ENCODE measurements at places on chromosomes 5 and 9.

DNA sequence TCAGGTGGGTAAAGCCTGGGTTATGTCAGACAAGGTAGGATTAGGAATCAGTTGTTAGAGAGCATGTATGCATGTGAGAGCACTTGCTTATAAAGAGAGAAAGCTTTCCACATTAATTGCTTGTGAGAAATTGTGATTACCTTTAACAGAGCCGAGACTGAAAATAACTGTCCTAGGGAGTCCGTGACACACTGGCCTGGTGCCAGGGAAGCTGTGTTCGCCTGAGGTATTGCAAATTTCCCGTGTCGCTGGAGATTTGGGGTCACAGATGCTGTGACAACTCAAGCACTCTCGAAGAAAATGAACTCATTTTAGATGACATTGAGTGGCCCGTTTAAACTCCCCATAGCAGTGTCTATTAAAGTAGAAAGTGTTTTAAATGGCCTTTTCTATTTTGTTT, 9.6 kb downstream of the SLC1A1 start:
- DNase-seq = no peak

DNA sequence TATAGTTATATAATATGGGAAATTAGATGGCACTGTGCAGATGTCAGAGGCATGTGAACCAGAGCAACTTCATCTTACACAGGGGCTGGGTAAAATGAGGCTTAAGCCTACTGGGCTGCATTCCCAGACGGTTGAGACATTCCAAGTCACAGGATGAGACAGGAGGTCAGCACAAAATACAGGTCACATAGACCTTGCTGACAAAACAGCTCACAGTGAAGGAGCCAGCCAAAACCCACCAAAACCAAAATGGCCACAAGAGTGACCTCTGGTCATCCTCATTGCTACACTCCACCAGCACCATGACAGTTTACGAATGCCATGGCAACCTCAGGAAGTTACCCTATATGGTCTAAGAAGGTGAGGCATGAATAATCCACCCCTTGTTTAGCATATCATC, 479.4 kb downstream of the TLR4 start:
- DNase-seq = no peak

DNA sequence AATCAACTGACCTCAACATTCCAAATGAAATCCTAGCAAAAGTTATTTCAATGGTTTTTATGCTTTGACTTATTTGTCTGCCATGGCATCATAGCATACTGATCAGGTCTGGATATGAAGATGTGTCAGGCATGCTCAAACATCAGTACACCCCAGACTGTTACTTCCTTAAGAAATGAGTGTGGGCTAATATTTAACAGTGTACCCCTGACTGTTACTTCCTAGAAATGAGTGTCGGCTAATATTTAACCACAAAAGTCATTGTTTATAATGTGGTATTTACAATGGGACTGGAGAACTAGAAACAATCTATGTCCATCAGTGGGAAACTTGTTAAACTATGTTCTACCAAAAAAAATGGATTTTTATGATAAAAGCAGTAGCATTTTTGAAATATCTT, 38.1 kb upstream of the HNRNPA0 start:
- no peak for DNase-seq

DNA sequence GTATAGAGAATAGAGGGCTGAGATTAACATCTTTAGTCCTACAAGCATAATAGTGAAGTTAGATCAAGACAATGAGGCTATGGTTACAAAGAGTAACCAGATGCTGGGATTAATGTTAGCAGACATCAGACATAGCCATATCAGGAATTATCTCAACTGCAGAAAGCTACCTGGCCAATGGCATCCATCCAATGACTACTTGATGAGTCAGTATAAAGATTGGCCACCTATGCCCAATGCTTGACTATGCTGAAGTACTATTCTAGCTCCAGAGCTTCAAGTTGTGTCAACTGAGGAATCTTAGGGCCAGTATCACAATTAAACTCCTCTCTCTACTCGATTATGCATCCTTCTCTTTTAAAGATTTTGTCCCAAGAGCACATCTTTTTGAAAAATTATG, 541.4 kb downstream of the PRELID2 start:
- no peak for DNase-seq

DNA sequence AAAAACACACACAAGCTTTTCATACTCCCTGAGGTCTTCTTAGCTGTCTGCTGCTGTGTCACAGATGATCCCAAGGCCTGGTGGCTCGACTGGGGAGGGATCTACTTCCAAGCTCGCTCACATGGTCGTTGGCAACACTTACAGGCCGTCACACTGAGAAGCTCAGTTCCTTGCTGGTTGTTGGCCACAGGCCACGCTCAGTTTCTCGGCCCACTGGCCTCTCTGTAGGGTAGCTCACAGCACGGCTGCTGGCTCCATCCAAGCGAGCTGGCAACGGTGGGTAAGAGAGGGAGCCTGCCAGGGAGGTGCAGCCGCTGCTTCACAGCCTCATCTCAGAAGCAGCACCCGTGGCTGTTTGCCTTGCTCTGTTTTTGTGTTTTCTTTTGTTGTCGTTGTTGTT, 43.8 kb upstream of the GFPT2 start:
- DNase-seq = no peak

GRCh38 chr9:137320555-137321384, 18.7 kb upstream of the NRARP start:
- no peak for DNase-seq

- DNase-seq = no peak
Measured at GRCh38 chr5:157076558-157076957, 17.6 kb upstream of the HAVCR1 start.

- DNase-seq = no peak
Measured at GRCh38 chr5:76805821-76806505, 12.9 kb upstream of the F2RL1 start.

DNA sequence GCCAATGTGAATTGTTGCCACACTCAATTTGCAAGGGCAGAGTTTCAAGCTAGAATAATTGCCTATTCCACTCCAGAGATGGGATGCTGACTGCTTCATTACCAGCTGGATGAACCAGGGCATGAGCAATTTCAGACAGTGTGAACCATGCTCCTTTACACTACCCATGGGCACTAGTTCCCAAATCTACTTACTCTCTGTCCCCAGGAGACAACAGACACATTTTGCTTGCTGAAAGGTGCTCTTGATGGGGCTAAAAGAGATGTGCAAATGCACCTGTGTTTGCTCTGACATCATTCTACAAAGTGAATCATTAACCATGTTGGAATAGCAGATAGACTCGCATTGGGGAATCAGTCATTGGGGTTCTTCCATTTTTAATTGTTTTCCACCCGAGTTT, 522.3 kb upstream of the NUDT12 start:
- DNase-seq = no peak

DNA sequence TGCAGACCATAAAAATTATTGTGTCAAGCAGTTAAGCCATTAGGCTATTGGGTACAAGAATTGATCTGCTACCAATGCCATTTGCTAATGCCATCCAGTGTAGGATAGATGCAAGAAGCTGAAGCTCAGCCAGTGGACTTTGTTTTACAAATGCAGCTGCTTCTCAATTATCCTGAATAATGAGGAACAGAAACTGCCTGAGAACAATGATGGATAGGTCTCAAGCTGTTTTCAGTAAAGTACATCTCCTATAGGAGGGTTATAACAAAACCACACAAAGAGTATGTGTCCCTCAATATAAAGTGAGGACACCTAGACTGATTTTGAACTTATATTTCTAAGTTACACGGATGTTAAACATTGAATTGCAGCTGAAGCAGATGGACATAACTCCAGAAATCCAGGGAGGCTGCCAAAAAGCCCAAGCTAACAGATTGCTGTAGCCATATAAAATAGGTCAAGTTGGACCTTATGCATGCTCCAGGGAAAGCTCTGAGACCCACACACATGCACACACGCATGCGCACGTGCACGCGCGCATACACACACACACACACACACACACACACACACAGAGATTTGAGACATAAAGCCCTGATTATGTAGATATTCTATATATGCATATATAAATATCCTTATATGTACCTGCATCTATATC, 482.7 kb upstream of the CD180 start:
- DNase-seq = no peak

GRCh38 chr5:144248015-144248414, 77.3 kb downstream of the KCTD16 start:
- no peak for DNase-seq

- DNase-seq = peak; percentile 33
Measured at GRCh38 chr5:132663771-132664695, 6.1 kb downstream of the IL13 start.

DNA sequence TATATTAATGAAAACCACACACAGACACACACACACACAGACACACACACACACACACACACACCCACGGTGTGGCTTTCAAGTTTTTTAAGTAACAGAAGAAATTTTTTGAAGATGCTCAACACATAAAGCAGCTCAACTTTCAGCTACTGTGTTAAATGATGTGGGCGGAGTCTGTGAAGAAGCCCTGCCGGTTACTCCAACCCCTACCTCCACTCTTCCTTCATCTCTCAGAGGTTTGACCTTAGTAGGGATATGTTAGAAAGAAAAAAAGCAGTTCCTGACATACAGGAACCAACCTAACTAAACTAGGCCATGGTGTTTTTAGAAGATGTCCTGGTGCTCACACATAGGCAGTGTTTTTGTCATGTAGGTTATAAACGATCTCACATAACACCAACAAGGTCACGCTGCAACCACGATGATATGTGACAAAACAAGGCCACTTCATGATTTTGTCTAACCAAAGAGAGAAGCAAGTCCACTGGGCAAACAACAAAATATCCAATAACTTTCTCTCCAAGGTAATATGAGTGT, 112.8 kb downstream of the EMB start:
- no peak for DNase-seq

GRCh38 chr5:176747670-176748072, 62.7 kb upstream of the UNC5A start:
- DNase-seq = no peak

DNA sequence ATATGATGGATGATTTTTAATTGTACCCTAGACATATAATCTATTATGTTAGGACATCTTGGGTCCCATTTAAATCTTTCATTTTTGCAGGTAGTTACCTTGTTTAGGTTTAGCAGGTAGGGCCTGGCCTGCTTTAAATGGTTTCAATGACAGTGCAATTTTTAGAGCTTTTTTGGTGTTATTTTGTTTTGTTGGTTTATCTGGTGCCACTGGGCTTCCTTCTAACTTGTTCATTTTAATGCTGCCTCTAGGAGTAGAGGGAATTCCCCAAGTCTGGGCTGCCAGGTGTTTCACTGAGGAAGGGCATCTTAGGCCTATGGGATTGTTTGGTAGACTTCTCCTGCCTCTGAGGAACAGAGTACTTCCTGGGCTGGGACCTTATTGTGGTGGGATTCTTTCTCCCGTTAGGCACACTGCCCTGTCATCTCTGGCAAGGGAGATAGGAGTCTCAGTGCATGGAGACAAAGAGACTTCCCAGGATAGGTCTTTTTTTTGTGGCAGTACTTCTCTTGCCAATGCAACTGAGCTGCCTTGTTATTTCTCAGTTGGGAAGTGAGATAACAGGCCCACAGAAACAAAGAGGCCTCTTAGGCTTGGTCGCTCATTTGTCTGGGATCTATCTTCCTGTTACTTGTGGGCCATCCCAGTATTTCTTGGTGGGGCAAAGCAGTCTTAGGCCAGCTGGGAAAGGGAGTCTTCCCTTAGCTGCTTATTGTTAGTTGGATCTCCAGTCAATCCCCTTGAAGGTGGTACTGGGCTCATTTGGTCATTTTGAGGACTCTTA, 282.9 kb downstream of the FER start:
- DNase-seq = no peak

DNA sequence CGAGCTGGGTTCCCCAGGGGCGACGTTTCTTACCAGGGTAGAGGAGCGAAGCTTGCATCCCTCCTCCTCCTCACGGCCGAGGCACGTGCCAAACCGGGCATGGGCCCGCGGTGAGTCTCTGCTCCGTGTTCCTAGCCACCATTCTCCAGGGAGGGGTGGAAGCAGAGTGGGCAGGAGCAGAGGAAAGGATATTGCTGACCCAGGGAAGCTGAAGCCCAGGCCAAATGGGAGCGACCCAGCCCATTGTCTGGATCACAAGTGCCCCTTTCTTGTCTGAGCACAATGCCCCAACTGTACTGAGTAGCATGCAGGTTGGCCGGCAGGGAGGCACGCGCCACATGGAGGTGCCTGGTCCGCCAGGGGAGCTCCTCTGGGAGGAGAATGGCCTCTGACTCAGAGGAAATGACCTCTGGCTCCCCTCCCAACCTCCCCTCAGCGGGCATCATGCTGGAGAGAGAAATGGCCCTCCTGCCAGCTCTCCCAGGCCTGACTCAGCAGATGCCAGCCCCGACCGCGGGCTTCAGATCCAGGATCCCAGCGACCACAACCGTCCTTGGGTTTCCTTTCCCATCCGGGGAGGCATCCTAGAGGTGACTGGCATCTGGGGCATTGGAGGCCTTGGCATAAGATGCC, 1.1 kb downstream of the PRR7 start:
- no peak for DNase-seq

DNA sequence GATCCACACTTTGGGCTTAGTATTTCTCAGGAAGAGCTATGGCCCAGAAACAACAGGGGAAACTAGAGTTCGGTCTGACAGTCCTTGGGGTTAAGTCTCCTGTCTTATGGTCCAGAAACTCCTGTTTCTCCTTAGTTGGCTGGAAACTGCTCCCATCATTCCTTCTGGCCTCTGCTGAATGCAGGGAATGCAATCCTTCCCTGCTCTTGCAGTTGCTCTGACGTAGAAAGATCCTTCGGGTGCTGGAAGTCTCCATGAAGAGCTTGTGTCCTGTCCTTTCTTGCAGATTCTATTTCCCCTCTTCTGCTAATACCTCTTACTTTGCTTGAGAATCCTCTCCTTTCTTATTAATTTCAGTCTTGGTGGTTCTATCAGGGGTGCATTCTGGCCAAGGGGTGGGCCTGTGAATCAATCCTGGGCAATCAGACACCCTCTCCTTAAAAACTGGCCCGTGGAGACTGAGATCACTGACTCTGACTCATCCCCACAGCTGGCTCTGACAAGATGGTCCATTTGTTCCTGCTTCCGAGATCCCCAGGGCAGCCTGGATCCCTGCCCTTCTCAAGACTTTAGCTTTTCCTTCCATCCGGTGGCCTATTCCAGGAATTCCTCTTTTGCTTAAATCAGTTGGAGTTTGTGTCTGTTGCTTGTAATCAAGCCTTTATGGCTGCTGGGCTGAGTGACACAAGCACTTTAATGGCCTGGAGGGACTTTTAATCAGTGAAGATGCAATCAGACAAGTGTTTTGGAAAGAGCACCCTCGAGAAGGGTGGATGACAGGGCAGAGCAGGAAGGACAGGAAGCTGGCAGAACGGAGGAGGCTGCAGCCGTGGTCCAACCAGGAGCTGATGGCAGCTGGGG, 23.7 kb downstream of the PTGS1 start:
- no peak for DNase-seq

- no peak for DNase-seq
Measured at GRCh38 chr5:111313017-111313724, 89.0 kb downstream of the CAMK4 start.
